Fibroblast of villous mesenchyme (primary cell): ENCODE measurements at places on chromosomes 7 and 10.

GRCh38 chr7:92133133-92133736, 1.0 kb downstream of the CYP51A1 start:
- DNase-seq: peak; percentile 30

DNA sequence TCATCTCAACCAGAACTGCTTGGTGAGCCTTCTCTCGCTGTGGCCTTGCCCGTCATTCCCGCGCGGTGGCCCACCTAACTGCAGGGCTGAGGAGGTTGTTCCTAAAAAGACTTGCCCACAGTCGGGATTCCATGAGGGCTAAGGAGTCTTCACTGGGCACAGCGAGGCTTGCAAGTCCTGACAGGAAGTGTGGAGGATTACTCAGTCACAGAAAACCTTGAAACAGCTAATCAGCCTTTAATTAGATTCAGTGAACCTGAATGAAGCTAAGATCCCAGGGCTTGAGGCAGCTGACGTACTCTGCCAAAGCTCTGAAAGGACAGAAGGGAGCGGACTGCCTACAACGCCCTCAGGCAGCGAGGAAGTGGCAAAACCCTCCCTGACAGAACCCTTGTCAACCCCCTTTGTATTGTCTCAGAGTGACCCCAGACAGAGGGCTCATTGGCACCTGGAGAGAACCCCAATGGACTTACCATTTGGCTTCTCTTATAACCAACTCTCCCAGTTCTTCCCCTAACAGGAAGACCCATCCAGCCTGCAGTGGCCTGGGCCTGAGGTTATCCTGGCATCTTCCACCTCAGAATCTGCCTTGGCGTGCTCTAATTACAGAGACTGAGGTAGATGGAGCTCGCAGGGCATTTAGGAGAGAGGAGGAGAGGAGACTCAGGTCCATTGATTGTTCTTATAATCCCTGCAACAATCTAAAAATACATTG, 2.5 kb upstream of the LAMB4 start:
- DNase-seq: no peak

DNA sequence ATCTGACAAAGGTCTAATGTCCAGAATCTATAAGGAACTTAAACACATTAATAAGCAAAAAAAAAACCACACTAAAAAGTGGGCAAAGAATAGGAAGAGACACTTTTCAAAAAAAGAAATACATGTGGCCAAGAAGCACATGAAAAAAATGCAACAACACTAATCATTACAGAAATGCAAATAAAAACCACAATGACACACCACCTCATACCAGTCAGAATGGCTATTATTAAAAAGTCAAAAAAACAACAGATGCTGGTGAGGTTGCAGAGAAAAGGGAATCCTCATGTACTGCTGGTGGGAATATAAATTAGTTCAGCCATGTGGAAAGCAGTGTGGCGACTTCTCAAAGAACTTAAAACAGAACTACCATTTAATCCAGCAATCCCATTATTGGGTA, 119.0 kb downstream of the LMBR1 start:
- DNase-seq: peak; percentile 56

- DNase-seq: no peak
Measured at GRCh38 chr7:123705211-123705901, 43.4 kb downstream of the WASL start.

- no peak for DNase-seq
Measured at GRCh38 chr7:54015251-54015650, 526.9 kb upstream of the VSTM2A start.

- peak; percentile 42 for DNase-seq
Measured at GRCh38 chr7:35722054-35722849, 27.3 kb upstream of the HERPUD2 start.

GRCh38 chr10:118278649-118279048, 63.5 kb downstream of the FAM204A start:
- DNase-seq: peak; percentile 6

DNA sequence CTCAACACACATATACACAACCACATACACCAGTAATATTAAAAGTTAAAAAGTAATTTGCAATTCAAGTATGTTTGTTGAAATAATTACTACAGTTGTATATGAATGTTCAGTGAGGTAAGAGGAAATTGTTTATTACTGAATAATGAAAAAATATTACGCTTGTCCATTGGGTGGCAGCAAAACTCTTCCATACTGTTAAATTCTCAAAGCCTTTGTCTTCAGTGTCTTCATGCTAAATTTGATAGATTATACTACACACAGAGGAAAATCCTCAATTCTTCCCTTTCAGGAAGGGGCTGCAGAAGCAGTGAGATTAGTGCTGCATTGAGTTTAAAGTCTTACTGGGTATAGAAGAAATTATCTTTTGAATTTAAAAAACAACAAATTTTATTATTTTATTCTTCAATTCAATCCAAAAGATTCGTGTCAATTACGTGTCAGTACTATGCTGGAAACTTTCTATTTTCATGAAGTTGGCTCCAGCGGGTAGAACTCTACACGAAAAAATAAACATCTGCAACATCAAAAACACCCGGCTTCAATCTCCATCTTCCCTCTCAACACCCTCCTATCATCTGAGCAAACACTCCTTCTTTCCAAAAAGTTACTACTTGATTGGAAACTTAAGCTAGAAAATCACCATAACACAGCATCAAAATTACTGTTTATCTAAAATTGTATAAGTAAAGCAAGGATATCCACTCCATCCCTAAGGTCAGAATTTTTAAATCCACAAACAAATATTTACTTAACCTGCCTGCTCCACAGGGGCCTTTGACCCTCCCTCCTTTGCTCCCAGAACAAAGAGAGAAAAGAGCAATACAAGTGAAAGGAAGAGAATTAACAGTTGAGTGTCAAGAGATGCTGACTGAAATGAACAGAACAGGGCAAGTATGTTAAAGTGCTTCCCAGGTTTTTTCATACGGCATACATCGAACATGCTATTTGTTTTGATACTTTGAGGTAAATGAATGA, 37.0 kb upstream of the TES start:
- DNase-seq: peak; percentile 78
